ENCODE measurements at places on chromosomes 12 and 14. TPM values are rescaled to one million over a fixed set of nuclear protein-coding genes. Genes with fewer than 3 reads are reported as not detected.

GRCh38 chr12:15846887-15847286 is 35.3 kb upstream of the STRAP start:
- no peak for DNase-seq

DNA sequence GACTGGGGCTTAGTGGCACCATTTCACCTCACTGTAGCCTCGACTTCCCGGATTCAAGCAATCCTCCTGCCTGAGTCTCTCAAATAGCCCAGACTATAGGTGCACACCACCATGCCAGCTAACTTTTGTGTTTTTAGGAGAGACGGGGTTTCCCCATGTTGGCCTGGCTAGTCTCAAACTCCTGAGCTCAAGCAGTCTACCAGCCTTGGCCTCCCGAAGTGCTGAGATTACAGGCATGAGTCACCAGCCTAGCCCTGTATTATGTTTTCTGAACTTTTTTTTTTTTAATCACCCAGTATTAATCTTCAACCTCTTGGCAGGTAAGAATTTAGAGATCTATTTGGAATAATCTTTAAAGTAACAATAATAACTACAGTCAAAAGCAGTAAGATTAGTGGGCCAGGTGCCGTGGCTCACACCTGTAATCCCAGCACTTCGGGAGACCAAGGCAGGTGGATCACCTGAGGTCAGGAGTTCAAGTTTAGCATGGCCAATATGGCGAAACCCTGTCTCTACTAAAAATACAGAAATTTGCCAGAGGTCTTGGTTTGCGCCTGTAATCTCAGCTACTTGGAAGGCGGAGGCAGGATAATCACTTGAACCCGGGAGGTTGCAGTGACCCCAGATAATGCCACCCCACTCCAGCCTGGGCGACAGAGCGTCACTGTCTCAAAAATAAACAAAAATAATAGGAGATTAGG is 8.6 kb downstream of the NANOG start:
- no peak for DNase-seq

- no peak for DNase-seq
Measured at GRCh38 chr14:84927096-84927827, 602.7 kb upstream of the FLRT2 start.

DNA sequence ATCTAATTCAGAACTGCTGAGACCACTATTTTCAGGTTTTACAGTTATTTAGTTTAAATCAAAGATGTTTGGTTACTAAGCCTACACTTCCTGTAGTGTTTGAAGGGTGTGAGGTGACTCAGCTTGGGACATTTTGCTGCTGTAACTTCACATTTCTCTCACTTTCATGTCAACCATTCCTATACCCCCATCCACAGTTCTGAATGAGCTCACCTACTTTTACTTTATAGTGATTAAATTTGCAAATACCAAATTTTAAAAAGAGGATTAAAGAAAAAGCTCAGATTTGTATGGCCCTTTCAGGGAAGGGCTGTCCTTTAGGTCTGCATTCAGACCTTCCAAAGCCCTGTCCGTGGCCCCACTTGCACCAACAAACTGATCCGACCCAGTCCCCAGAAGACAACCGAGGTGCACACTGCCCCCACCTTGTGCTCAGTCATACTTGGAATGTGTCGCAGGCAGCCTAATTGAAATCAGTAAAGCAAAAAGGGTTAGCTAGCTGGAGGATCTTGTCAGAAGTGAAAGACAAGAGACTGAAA is 174.4 kb downstream of the MON2 start:
- DNase-seq: peak; percentile 69

GRCh38 chr14:23436327-23437132 is 1.1 kb upstream of the MYH7 start:
- no peak for DNase-seq

Gene PLBD1
- 1.0 TPM for total RNA-seq

Gene HHIPL1
- 1.4 TPM for total RNA-seq

Gene PARP11
- total RNA-seq: 2.7 TPM

All from dermis microvascular lymphatic vessel endothelial cell (primary cell).